ENCODE measurements at places on chromosomes 4 and X.

DNA sequence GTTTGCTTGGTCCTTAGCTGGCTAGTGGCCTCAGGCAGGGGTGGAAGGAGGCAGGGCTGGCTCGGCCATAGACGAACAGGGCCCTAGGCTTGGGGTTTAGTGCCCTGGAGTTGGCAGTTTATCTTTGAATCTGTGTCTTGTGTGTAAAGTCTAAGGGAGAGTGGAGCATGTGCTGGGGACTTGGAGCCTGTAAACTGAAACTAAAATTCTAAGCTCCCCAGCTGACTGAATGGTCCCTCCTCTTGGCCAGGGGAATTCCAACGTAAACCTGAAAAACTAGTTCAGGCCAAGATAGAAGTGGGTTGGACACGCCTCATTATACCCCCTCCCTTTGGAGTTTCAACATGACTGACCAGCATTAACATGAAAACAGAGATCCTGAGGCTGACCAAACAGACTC lies 46.1 kb upstream of the GPR78 start:
- DNase-seq: no peak

DNA sequence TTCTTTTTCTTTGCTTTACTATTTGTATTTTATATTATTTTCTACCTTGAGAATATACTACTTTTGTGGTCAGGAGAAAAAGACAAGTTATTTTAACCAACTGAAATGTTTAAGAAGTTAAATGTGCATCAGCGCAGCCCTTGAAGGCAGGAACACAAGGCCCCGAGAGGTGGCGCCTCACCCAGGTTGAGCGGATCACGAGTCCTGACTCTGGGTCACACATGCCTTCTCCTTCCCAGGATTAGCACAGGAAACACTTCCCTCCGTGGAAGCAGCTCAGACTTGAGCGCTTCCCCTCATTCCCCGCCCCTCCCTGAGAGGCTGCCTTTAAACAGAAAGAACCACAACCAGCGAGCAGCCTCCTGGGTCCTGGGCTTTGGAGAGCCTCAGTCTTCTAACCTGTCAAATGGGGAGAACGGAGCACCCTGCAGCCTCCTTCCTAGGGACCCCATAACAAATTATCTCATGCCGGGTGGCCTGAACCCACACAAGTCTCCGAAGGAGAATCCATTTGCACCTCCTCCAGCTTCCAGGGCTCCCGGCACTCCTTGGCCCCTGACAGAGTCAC lies 217.6 kb downstream of the AFAP1 start:
- no peak for DNase-seq

GRCh38 chr4:123622572-123622971 lies 226.0 kb downstream of the SPRY1 start:
- no peak for DNase-seq

GRCh38 chr4:176042195-176042594 lies 23.4 kb upstream of the WDR17 start:
- DNase-seq: no peak

- DNase-seq: no peak
Measured at GRCh38 chrX:44570522-44570921, 27.9 kb upstream of the FUNDC1 start.

DNA sequence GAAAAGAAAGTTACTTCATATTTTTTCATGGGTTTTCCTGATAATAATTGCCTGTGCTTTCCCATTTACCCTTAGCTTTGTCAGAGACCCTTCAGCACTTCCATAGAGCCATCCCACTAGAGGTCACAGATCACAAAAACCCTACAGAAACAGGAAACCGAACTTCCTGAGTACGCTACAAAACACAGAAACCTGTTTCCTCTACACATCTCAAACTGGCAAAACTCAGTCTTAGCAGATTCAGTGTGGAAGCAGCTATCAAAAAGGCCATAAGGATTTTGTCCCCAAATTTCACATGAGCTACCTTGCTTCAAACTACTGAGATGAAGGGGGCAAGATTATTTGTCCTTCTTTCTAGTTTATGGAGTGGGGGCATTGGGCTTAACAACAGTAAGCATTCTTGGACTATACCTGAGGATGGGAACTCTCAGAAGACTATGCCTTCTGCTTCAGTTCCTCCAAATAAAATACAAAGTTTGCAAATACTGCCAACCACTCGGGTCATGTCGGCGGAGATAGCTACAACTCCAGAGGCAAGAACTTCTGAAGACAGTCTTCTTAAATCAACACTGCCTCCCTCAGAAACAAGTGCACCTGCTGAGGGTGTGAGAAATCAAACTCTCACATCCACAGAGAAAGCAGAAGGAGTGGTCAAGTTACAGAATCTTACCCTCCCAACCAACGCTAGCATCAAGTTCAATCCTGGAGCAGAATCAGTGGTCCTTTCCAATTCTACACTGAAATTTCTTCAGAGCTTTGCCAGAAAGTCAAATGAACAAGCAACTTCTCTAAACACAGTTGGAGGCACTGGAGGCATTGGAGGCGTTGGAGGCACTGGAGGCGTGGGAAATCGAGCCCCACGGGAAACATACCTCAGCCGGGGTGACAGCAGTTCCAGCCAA lies at the start of gene MMRN1:
Gene MMRN1 (plus strand): TSS at position 206 of the 902 bp plus-strand sequence. CDS start 118 bp downstream, at position 324.
- peak; percentile 21 for DNase-seq

GRCh38 chr4:118988635-118988972 lies 100.0 kb downstream of the SYNPO2 start:
- DNase-seq: no peak

GRCh38 chr4:122783301-122784215 lies 43.1 kb upstream of the FGF2 start:
- DNase-seq: no peak

DNA sequence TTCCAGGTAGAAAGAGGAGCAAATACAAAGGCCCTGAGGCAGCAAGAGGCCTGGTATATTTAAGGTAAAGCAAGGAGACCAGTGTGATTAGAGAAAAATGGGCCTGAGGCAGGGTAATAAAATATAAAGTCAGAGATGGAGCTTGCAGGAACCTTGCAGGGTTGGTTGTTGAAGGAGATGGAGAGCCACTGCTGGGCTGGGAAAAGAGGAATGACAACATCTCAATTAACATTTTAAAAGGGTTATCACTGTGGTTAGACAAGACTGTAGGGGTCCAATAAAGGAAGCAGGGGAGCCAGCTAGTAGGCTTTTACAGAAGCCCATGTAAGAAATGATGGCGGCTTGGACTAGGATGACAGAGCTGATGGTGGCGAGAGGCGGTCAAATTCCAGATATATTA lies 205.5 kb upstream of the MBNL3 start:
- no peak for DNase-seq

DNA sequence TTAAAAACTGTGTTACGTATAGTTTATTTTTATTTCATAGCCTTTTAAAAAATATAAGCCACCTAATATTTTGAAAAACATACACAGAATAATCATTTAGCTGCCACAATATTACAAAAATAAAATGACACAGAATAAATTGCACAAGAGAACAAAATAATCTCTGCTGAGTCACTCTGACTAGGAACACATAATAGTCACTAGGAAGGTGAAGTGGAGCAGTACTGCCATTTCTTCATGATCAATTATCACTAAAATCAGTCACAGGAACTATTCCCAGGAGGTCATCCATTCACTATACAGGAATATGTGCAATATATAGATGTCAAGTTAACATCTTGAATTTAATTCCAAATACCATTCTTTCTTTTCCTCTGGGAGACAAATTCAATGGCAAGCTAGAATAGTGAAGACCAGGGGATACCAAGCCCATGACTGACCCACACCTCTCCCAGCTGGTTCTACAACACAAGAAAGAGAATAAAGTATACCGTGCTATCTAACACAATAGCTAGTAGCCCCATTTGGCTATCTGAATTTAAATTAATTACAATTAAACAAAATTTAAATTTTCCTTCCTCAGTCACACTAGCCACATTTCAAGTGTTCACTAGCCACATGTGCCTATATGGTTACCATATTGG lies 5.9 kb downstream of the SMIM43 start:
- no peak for DNase-seq

GRCh38 chr4:118171381-118171780 lies 137.1 kb downstream of the NDST3 start:
- DNase-seq: no peak

DNA sequence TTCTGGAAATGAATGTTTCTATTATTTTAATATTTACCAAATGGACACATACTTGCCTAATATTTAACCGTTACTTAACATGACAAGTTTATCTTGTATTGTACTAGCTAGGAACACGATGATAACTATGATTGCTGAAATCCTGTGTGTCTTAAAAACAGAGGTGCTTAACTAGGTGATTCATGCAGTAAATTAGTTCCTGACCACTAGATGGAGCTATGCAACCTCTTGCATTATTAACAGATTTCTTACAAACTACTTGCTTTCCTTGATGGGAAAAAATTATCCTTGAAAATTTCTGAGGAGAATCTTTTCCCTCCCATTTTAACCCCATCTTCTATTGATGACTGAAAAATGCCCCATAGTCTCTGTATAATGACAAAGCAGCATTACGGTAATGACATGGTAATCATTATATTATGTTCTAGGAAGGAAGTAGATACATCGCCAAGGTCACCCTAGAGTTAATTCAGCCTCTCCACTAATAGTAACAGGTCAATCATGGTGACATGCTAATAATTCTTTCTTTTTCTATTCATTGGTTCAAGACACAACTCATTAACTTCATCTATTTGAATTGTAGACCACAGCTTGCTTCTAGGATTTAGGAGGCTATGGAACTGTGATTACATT lies 844.2 kb downstream of the RAPGEF2 start:
- DNase-seq: no peak

DNA sequence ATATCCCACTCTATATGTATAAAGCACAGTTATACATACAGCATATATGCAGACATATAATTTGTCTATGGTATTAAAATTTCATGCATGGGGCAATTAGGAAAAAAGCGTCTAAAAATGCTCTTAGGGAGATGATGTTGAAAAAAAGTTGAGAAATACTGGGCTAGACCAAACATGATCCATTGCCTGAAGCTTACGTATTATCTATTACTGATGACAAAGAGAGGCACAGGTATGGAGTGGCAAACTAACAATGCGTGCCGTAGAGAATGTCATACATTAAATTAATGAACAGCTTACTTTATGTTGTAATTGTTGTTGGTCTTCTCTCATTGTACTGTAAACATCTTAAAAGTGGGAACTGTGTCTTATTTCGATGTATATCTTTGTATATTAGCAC lies 13.9 kb downstream of the RHOH start:
- DNase-seq: no peak

DNA sequence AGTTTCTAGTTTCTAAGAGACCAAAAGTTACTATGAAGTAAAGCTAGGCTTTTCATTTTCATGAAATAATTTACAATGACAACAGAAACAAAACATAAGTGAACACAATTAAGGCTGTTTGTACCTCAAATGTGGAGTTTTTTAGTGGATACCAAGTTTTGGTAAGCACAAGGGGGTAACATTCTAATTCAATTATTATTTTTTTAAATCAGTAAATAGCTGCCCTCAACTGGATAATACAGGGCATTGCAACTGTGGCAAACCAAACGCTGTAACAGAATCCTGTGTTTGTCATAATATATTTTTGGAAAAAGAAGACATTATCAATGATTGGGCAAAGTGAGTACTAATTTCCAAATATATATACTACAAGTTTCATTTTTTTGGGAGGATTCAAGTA lies 150.3 kb downstream of the FBXW7 start:
- no peak for DNase-seq

- no peak for DNase-seq
Measured at GRCh38 chrX:122667667-122668066, 516.4 kb upstream of the GRIA3 start.

DNA sequence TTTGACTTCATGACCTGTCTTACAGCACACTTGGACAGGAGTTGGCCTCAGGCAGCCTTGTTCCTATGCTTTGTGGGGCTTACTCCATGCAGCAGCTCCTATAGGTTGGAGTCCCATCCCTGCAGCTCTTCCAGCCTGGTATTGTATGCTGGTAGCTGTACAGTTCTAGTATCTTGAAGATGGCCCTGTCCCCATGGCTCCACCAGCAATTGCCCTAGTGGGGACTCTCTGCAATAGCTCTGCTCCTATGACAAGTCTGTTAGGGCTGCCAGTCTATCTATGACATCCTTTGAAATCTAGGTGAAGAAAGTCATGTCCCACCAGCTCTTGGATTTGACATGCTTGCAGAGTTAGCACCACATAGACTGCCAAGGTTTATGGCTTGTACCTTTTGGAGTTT lies 252.6 kb downstream of the ANTXR2 start:
- no peak for DNase-seq

DNA sequence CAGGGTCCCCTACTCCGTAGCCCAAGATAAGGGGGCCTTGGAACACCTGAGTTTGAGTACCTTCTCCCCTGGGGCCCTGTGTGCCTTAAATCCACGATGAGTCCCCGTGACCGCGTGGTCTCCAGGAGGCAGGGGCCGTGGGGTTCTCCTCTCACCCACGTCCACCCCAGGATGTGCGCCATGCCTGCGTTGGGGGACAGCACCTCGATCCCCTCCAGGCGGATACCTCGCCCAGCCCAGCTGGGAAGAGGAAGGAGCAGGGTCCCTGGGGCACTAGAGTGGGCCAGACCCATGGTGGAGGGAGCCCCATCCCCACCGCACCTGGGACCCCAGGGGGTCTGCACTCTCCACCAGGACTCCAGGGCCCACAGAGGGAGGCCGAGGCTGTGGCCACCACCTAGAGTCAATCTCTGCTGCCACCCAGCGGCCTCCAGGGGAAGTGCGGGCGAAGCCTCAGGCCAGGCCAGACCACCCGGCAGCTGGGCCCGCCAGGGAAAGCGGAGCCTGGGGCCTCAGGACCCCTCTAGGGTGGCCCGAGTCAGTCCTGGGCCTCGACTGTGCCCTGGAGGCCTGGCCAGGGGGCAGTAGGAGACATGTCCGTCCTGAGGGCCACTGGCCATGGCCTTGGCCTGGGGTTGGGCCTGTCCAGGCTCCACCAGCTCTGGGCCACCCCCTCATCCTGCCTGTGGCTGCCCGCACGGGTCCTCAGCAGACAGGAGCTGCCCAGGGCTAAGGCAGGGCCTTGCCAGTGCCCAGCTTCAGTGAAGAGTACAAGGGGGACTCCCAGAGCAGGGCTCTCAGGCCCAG lies 55.0 kb downstream of the FAM53A start:
- peak; percentile 61 for DNase-seq

DNA sequence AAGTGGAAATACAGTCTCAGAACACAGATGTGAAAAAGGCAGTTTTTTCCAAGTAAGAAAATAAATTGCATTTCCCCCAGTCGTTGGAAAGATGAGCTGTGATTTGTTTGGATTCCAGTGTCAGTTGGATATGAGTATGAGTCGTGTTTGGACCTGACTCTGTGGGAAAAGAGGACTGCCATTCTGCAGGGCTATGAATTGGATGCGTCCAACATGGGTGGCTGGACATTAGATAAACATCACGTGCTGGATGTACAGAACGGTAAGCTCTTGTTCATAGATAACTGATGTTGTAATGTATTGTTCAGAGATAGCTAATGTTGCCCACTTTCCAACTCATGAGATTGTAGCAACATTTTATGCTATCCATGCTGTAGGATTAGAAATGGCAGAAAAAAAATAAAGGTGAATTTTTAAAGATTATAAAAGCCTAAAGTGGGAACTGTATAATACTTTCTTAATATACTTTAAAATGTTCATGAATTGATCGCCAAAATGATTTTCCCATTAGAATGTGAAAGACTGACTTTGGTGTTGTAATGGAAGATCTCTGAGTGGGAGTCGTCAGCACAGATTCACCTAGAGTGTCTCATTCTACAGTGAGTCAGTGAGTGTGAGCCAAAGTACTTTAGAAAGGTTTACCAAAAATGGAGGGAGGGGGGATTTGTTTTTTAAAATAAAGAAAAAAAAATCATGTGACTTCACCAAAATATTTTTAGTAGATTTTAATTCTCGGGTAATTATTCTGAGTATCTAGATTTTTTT lies 178.7 kb downstream of the DCTD start:
- DNase-seq: no peak
